Stimulated activated CD4-positive, alpha-beta T cell treated with anti-CD3 and anti-CD28 coated beads, Interleukin-1b, Interleukin-23, amount 100 ng/mL, for 1 hour (primary cell): ENCODE measurements at places on chromosomes 11 and 22.

DNA sequence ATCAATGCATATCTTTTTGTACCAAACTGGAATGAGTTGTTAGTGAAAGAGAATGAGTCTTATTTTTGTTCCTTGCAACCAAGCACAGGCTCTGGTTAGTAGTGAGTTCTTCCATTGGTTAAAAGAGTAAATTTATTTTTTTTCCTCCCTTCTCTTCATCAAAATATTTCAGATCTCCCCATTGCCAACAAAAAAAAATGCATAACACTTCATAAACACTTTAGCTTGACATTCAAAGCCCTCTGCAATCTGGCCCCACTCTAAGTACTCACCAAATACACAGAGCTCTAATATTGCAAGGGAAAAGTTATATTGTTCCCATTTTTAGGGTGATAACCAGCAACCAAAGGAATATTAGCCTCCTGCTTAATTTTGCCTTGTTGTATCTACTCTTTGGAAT, 333.0 kb upstream of the LUZP2 start:
- DNase-seq, result no peak

DNA sequence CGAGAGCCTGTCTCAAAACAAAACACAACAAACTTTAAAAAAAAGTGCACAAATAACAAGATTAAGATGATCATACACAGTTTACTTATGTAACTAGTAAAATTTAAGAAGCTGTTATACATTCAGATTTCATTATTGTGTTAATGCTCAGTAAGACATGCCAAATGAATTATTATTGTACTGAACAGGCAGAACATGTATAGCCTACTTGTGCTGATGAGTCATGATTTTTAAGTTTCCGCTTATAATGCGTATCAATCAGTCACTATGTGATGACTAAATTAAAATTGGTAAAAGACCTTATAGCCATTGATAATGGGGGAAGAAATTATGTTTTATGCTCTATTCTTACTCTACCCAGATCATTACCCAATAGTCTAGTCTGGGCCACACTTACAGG, 20.5 kb upstream of the EXPH5 start:
- no peak for DNase-seq

- no peak for DNase-seq
Measured at GRCh38 chr11:41309716-41310115, 149.7 kb downstream of the LRRC4C start.

DNA sequence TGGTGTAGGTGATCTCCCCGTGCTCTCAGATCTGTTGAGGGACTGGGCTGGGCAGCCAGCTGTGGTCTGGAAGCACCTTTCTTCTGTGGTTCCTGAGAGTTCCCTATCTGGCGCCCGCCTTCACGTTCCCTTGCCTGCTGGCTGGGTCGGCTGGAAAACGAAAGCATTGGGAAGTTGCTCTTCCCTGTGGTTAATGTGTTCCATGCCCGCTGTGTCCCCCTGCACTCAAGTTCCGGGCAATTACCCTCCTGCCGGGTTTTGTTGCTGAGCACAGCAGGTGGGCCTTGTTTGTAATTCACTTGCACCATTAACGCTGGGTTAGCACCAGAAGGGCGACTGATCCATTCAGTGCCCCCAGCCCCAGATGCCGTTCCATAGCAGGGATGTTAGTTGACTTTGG, 134.1 kb downstream of the GRIK4 start:
- no peak for DNase-seq

GRCh38 chr11:65613091-65613928, 711 bp downstream of the MAP3K11 start:
- no peak for DNase-seq

DNA sequence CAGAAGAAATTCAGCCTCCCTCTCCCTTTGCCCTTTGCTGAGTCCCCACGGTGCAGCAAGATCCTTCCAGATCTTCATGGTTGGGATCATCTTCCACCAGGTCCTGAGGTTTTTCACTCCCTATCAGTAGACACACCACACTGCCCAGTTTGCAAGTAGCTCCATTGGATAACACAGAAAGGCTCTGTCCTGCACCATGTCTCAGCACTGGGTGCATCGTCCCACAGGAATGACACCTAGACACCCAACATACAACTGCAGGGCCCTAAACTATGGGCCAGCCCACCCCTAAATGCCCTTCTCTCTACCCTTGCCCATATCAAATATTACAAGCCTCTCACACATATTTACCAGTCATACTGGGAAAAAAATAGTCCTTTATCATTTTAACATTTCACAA, 9.4 kb downstream of the KLHL22 start:
- no peak for DNase-seq

DNA sequence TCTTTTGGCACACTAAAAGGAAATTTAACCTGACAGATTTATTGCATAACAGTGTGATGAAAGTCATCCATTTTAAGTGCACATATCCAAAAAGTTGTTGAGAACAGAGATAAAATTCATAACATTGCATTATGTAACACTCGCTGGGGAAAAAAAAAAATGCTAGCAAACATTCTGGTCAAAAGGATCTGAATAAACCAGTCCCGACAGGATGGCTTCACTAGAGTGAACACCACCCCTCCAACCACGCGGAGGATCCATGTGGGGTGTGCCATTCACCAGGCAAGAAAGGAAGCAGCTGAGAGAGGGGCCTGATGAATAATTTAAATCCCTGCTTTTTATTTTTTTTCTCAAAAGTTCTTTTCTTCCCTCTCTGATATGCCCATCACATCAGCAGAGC, 258.7 kb downstream of the DCDC1 start:
- DNase-seq, result no peak

DNA sequence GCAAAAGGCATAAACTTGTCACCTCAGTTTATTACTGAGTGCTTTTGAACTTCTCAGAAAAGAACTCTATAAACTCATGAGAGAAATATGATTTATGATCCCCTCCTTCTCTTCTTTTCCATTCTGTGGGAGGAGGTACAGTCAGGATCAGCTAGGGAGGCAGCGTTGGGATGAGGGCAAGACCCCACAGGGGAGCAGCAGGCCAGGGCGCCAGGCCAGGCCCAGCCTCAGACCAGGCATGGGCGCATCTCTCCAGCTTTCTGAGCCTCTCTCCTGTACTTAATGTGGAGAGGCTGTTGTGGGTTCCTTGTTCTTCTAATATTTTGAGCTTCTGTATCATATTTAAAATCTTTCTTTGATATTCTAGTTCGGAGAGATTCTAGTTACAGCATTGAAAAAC, 71.7 kb downstream of the C22orf31 start:
- DNase-seq, result no peak

- DNase-seq, result no peak
Measured at GRCh38 chr11:83060965-83061364, 10.7 kb downstream of the RAB30 start.

DNA sequence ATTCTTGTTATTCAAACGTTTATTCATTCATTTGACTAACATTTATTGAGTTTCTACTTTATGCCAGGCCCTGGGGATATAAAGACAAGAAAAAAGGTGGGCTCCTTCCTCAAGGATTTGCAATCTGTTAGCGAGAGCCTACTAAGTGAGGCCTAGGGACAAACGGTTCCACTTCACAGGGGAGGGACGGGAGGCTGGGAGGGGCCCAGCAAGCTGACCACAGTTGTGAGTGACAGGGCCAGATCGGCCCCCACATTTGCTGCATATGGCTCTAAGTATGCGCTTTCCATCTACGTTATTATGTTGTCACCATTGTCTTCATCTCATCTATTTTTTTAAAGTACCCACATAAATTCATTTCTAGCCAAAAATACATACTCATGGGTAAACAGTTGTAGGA, 271.1 kb downstream of the BUD13 start:
- DNase-seq, result no peak

DNA sequence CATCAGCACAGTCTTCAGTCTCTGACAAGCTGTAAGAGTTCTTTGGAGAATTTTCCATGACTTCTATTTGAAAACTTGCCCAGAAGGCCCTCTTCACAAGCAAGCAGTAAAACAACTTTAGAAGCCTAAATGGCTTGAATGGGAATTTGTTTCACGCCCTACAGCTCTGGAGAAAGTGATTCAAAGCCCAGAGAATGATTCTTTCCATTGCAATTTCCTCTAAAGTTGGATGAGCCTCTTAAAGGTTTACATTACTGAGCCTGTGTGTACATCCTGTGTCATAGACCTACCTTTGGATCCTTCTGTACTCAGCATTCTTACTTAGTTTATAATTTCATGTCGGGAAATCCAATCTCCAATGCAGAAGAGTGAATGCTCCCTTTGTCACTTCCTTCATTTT, 6.8 kb upstream of the OR8B3 start:
- no peak for DNase-seq

GRCh38 chr11:862081-862661, 19.5 kb downstream of the TSPAN4 start:
- no peak for DNase-seq

DNA sequence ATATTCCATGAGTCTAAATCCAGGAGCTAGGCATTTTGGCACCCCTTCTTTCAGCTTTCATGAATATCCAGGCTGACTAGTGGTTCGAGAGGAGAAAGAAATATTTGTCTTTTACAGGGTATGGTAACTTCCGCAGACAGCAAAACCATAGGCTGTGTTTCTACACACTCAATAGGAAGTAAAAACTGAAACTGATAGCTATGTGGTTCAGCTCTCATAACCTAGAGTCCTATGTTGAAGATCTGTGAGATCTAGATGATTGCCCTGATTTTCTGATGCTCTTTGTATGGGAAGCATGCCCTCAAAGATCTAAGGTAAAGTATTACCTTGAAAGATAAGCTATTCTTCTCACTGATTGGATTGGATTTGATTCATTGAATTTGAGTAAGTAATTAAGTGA, 118.3 kb downstream of the CD44 start:
- DNase-seq, result no peak

DNA sequence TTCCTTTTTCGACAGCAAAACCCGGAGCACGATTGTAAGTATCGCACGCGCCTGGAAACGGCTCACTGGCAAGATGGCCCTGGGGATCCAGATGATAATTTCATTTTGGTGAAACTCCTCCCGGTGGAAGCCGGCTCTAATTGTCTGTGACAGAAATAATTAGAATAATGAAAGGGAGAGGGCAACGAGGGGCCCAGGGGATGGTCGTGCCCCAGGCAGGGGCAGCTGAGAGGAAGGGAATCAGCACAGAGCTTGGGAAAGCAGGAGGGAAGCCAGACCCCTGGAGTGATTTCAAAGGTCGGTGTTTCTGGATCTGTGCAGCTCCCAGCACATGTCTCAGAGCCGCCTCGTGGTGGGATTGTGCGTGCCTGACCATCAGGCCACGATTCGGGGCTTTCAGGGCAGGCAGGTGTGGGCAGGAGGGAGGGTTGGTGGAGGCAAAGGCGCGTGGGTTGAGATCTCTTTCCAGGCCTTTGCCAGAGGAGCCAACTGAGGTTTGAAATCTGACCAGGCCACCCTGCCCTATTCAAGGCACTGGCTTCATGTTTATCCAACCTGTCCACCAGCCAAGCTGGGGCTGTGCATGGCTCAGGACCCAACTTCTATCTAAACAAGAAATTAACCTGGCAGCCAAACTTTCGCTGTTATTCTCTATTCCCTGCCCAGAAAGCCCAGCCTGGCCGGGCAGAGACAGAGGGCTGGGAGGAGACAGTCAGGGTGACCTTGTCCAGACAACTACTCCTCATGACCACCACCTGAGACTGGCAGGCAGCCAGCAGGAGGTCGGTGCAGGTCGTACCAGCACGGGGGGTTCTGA, 27.8 kb downstream of the ANO1 start:
- no peak for DNase-seq

GRCh38 chr11:125075900-125076317, 12.8 kb downstream of the SLC37A2 start:
- DNase-seq, result no peak

DNA sequence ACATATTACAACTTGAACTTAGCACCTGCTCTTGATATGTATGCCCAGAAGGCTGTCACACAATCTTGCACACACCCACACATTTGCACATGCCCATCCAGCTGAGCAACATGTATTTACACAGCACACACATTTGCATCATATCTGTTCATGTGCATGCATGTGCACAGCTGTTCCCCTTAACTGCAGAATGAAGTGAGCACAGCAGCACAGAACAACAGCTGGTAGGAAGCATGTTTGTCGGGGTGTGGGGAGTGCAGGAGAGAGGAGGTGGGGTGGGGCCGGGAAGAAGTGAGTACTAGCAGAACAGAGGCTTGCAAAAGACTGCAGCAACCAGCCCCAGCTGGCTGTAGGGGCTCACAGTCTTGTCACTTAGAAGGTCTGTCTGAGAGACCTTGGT, 296.5 kb downstream of the KIRREL3 start:
- no peak for DNase-seq

- DNase-seq, result no peak
Measured at GRCh38 chr11:371051-371450, 1.8 kb downstream of the B4GALNT4 start.

GRCh38 chr11:21321072-21321471, 651.7 kb downstream of the NELL1 start:
- no peak for DNase-seq

- no peak for DNase-seq
Measured at GRCh38 chr11:92276773-92277172, 52.2 kb downstream of the FAT3 start.

- DNase-seq, result no peak
Measured at GRCh38 chr11:29280452-29280851, 736.4 kb downstream of the KCNA4 start.

GRCh38 chr11:68047437-68048290, 8.8 kb downstream of the TCIRG1 start:
- no peak for DNase-seq

- DNase-seq, result no peak
Measured at GRCh38 chr22:23212061-23213021, 32.0 kb downstream of the BCR start.

GRCh38 chr11:117258576-117258975, 26.1 kb downstream of the RNF214 start:
- DNase-seq, result no peak

DNA sequence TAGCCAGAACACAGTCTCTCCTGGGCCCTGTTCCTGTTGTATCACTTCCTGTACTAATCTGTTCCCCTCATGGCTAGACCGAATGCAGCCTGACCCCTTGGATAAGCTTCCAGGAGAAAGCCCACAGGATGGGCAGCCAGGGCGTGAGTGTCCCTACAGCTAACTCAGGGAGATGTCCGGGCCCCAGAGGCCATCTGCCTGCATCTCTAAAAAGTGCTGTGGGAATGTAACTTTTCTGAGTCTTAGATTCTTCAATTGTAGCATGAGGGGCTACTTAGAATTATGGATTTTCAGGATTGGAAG, 7.7 kb upstream of the MALAT1 start:
- no peak for DNase-seq

DNA sequence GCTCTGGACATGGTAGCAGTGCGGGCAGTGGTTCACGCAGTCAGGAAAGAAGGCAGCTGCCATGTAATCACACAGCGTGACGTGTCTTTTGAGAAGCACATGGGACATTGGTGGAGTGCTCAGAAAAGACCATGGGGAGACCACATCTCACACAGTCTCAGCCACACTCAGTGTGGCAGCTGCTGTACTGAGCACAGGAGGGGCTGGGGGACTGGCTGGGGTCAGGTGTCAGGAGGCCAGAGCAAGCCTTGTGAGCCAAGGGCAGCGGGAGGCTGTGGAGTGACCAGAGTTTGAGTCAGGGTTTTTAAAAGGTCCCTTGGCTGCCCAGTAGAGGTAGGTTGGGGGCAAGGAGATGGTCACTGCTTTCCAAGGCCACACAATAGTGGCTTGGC, 18.5 kb downstream of the CLDN5 start:
- DNase-seq, result no peak
